ENCODE measurements at places on chromosomes 3 and 15.

GRCh38 chr3:32420126-32421038 is 28.7 kb downstream of the CMTM7 start:
- no peak for DNase-seq

- DNase-seq = no peak
These were observed 133.1 kb downstream of the MEGF11 start for GRCh38 chr15:66120422-66120821.

- DNase-seq = no peak
These were observed 60.5 kb downstream of the MYRIP start for GRCh38 chr3:39869890-39870289.

GRCh38 chr3:96259-96658 is 100.3 kb upstream of the CHL1 start:
- no peak for DNase-seq

GRCh38 chr15:57185507-57186074 is 190.7 kb upstream of the CGNL1 start:
- no peak for DNase-seq

- DNase-seq = no peak
These were observed 13.2 kb upstream of the ATP2B2 start for GRCh38 chr3:10518506-10519150.

GRCh38 chr3:167941234-167941995 is 154.3 kb downstream of the GOLIM4 start:
- no peak for DNase-seq

- no peak for DNase-seq
These were observed 11.7 kb upstream of the MRPS22 start for GRCh38 chr3:139332092-139332491.

Measured in stimulated activated CD8-positive, alpha-beta memory T cell treated with anti-CD3 and anti-CD28 coated beads, Interleukin-7, amount 100 ng/mL, for 48 hours (primary cell).